NCI-H524 (cell line): ENCODE measurements at places on chromosomes 7 and 10.
A peak's percentile ranks its signal among the peaks of the same experiment; 100 is the strongest.

DNA sequence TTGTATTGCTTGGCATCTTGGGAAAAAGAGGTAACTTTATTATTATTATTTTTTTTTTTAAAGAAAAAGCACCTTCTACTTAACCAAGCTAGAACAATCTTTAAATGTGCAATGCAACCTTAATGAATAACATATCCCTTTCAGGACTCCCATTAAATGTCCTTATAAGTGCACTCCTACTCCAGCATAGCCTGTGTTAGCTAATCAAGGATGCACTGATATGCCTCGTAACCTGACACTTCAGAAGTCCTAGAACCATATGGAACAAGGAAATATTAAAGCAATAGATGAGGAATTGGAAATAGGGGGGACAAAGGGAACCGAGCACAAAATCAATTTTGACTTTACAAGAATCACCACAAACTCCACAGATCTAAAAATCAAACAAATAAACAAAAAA lies 522.4 kb downstream of the PARD3 start:
- peak; percentile 0 for DNase-seq

DNA sequence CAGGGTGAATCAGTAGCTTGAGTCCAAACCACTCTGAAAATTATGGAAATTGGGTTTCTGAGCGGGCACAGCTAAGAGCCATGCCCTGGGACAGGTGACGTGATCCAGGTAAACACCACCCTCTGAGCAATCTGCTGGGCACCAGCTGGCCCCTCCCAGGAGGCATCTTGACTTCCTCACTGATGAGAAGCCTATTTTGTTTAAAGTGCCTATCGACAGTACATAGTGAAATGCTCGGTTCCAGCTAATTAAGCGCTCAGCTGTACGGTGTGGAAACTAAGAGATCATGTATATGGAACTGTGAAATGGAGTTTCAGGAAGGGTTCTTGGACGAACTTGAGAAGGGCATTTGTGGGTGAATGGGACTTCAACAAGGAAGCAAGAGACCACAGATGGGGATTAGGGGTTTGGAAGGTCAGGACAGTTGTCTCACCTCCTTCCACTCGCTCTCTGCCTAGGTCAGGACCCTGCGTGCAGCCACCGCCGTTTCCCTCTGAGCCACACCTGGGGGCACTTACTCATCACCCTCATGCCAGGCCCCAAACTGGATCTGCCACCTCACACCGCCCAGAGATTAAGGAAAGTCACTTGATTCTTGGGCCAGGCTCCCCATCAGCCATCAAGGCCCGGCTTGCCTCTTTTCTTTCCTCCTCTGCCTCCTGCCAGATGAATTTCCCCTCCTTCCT lies 3.2 kb downstream of the ITPRIP start:
- DNase-seq: peak; percentile 62

GRCh38 chr10:35598379-35598778 lies 6.8 kb upstream of the GJD4 start:
- no peak for DNase-seq

DNA sequence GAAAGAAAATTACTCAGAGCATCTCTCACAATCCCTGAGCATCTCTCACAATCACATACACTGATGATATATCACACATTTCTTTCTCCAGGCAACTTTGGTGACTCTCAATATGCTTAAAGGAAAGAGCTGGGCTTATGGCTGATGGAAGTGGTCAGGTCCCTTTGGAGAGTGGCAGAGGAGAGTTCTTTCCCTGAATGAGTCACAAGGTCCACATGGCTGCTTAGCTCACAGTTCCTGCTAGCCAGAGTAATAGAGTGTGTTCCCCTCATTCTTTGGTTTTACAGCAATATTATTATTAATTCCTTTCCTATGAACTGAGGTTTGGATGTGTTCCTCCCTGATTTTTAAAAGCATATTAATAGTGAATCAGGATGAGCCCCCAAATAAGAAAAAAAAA lies 287.4 kb downstream of the C7orf25 start:
- no peak for DNase-seq
